OCI-M1 (cell line): ENCODE measurements at places on chromosomes 3 and 15.

GRCh38 chr15:59741274-59741906 is 52.3 kb upstream of the BNIP2 start:
- peak; percentile 38 for DNase-seq

- no peak for DNase-seq
These were observed 18.9 kb upstream of the ATP2B2 start for GRCh38 chr3:10524270-10524669.

DNA sequence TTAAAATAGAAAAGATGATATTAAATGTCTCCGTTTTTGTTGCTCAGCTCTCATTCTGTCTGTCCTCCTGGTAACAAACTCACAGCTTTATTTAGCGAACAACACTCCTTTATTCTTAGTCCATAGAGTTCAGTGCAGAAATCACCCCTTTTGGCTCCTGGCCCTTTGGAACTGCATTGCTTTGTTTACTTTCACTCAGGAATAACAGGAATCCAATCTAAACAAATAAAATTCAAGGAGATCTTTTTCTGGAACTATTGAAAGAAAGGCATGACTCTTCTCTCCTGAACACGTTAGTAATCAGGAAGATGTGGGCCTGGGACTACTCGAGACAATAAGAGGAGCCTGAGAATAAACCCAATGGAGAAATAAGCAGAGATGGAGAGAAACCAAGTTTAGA is 409.2 kb downstream of the DIPK2A start:
- DNase-seq = no peak

DNA sequence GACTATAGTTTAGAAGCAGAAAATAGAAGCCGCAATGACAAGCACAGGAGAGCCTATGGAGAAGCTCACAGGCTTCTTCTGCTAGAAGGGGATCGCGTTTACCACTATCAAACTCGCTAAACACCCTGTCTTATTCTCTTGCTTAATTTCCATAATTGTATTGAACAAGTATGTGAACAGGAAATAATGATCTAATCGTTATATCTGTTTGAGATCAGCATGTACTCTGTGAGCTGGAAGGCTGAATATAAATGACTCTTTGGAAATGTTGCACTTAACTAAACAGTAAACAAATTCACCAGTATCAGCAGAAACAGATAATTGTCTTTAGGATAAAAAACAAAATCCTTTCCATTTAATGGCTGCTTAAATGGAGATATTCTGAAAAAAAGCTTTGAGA is 15.0 kb downstream of the NEK10 start:
- DNase-seq = no peak

GRCh38 chr15:40307421-40308211 is at the start of gene PLCB2:
PLCB2 (minus strand) TSS chr15:40307935; CDS start chr15:40307672, 263 bp downstream.
- peak; percentile 89 for DNase-seq
